ENCODE measurements at places on chromosomes 3 and 15.

GRCh38 chr3:74033806-74034205, 409.1 kb upstream of the PDZRN3 start:
- no peak for DNase-seq

- DNase-seq = no peak
Observed at GRCh38 chr15:100206643-100207042, 135.1 kb downstream of the ADAMTS17 start.

DNA sequence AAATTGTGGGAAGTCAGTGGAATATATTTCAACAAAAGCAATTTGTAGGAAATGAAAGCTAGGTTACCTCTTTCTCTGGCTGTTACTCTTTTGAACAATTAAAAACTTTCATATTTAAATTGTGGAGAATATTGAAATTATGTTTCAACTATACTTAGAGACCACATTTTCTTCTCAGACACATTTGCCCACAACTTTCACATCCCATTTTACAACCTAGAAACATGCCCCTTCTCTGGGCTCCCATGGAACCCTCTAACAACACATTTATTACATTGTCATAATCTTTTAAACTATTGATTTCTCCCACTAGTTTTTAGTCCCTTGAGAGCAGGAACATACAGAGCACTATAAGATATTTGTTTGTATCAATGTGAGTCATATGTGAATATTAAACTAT, 211.7 kb upstream of the TTC14 start:
- DNase-seq = no peak

DNA sequence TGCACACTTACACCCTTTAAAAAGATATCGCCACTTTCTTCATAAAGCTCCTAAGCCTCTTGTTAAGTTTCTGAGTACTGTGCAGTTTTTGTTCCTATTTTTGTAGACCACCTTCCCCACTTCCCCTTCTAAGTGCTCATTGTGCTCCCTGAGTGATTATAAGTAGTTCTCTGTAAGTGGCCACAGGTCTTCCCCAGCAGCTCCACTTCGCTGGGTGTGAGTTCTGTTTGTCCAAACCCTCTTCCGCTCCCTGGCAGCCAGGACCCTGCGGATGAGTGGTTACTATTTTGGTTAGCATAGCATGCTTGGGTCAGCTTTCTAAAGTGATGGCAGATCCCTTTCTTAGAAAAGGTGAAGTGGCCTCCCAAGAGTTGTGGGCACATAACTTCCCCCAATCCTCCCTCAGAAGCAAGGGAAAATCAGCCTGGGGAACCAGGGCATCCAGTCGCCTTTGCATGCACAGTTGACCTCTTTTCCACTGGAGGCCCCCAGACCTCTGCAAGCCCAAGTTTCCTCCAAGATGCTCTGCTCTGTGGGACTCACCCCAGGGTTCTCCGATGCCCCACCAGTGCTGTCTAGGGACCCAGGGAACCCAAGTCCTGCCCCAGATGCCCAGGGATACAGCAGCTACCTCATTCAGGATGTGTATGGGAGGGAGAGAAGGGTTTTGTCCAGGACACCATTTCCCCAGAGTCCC, 69.6 kb downstream of the ATP10A start:
- DNase-seq = no peak

DNA sequence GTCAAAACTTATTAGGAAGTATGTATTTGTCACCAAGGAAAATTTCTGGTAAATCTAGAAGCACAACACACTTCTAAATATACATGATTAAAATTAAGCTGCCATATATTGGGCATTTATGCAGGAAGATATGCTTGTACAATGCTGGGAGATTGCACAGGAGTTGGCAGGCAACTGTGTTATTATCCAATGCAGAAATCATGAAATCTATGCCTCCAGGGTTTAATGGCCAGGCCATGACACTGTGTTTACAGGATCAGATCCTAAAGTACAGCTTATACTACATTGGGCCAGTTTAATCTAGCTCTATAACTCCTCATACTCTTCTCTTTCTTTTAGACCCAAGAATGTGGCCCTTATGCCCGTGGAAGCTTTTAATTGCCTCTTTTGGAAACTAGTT, 391.4 kb upstream of the DPH6 start:
- no peak for DNase-seq

DNA sequence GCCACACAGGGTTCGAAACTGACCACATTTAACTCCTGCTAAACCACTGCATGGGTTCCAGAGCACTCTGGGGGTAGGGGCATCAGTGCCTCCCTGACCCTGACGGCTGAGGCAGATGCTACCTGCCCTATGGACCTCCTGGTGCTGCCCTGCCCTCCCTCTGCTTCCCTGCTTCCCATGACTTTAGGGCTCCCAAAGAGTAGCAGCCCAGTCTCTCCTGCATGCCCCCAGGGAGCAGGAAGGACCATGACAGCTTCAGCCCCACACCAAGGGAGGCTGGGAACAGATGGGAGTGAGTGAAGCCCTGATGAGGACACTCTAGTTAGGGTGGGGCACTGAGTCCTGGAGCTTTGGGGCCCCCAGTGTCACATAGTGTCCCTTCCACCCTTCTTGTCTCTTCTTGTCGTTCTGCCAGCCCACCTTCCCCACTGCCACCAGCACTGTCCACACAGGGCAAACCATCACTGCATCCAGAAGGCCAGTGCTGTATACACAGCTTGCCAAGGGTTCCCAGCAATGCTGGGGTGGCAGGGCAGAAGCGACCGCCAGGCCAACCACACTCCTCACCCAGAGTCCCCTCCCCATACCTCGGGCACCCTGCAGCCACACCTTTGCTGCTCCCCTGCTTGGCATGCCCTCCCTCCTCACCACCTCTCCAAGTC, 31.0 kb downstream of the SRPRB start:
- DNase-seq = no peak

DNA sequence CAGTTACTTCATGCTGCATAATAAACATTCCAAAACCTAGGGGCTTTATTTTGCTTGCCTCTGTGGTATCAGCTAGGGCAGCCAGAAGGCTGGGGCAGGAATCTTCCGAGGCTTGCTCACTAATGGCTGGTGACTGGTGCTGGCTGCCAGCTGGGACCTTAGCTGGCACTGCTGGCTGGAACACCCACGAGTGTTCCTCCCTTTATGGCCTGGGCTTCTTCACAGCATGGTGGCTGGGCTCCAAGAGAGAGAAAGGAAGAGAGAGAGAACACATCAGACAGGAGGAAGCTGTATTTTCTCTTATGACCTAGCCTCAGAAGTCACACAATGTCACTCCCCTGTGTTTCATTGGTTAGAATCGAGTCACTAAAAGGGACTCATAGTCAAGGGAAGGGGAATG, 23.9 kb upstream of the CDCP1 start:
- DNase-seq = no peak

- DNase-seq = no peak
Observed at GRCh38 chr15:81562986-81563385, 189.0 kb upstream of the TMC3 start.

DNA sequence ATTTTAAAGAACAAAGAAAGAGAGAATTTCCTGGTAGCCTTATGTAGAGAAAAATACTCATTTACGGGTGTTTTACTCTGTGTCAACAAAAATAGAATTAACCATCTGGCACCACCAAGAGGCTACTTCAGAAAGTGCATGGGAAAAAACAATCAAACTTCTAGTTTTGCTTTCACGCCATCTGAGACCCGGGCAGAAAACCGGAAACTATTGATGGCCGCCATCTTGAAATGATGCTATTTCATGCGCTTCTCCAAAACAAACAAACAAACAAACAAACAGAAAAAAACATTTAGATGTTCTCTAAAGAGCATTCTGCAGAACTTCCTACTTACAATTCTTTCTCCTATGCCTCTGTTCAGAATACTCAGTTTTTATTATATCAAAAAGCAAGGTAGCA, 49.4 kb upstream of the SYNPR start:
- DNase-seq = no peak

GRCh38 chr3:147851062-147851461, 441.9 kb downstream of the ZIC1 start:
- DNase-seq = no peak

DNA sequence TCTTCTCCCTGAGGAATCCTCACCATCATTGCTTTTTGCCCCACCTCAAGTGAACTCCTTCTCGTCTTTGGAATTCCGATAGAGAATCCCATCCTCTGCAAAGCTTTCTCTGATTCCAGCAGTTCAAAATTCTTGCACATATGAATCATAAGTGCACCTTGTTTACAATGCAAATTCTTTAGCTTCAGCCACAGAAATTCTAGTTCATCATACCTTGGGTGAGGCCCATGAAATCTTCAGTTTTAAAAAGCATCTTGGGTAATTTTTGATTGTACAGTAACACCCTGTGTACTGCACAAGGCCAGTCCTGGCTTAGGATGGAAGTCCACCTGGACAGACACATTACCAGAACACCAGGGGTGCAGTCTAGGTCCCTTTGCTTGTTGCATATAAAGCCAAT, 30.8 kb downstream of the MDFIC2 start:
- no peak for DNase-seq

DNA sequence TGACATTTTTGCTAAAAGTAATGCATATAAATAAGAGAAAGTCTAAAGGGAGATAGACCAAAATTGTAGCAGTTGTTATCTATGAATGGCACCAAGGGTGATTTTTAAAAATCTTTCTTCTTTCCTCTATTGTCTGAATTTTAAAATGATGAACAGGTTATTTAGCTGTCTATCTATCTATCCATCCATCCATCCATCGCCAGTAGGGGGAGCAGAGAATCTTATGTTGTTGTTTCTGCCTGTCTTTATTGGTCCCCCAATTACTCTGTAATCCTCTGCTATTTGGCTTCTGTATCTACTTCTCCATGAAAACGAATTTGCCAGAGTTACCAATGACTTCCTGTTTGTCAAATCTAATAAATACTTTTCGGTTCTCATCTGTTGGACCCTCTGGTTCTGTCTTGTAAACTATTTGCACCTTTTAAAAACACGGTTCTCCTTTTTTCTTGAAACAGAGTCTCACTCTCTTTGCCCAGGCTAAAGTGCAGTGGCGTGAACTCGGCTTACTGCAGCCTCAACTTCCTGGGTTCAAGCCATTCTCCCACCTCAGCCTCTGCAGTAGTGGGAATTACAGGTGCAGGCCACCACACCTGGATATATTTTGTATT, 86.0 kb downstream of the ECT2 start:
- peak; percentile 47 for DNase-seq

DNA sequence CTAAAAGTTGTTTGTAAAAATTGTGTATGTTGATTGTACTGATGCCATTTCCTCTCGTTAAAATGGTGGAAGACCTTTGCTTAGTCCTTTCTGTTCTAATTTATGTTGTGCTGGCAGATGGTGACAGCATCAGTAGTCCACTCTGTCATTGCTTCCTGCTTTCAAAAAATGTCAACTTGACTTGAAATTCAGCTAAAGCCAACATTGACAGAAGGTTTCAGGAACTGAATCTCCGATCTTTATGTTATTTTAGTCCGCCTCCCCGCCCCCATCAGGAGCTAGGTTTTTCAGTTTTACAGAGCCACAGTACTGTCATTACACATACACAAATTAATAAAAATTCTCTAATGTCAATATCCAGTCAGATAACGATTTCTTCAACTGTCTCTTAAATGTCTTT, 1.5 kb downstream of the CEP63 start:
- DNase-seq = no peak

Measured in NCI-H2081 treated with DMSO at 0.1 percent for 48 hours (cell line).